ENCODE measurements at places on chromosomes 1 and 21.

GRCh38 chr1:178973652-178974101 lies 52.0 kb upstream of the FAM20B start:
- DNase-seq, result no peak

DNA sequence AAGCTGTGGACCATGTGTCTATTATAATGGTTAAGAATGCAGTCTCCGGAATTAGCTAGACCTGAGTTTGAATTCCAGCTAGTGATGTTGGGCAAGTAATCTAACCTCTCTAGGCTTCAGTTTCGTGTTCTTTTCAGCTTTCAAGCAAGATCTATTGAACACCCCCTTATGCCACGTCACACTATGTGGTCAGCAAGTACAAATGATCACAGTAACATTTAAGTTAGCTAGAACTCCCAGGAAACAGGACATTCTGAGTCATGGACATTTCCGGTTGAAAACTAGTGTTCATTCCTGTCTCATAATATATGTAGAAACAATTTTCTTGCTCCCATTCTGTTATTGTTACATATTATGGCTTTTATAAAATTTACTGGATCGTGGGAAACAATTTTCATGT lies 34.0 kb upstream of the NHLH2 start:
- no peak for DNase-seq

DNA sequence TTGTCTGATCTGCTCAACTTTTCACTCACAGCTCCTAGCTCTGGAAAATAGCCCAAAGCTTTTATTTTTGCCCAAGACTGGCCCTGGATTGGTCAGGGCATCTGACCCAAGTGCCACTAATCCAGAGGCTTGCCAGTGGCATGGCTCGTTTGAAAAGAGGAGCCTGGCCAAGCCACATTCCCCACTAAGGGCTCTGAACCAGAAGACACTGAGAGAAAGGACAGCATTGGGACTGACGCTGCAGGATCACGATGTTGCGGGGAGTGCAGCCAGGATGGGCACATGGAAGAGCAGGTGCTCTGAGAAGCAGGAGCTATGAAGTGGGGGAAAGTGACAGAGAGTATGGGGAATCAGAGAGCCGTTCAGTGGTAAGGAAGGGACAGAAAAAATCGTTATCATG lies 44.9 kb upstream of the TSPAN2 start:
- no peak for DNase-seq

DNA sequence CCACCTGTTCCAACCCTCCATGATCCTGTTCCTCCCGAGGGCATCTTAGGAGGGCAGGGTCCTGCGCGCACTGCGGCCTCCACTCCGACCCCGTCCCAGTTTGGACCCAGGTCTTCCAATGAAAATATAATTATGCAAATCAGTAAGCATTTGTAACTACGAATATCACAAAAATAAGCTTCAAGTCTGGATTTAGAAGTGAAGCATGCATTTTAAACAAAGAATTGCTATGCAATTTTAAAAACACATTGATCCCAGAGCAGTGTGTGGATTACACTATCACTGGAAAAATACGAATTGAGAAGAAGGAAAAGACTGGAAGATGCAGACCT lies 673 bp downstream of the PRMT2 start:
- no peak for DNase-seq

- DNase-seq, result no peak
These were observed 16.4 kb upstream of the CLSTN1 start for GRCh38 chr1:9840176-9840575.

- no peak for DNase-seq
These were observed 282.1 kb downstream of the RPS6KC1 start for GRCh38 chr1:213333121-213333520.

GRCh38 chr1:192766876-192767275 lies 42.0 kb upstream of the RGS2 start:
- DNase-seq, result no peak

- DNase-seq, result no peak
These were observed 83.9 kb downstream of the NOS1AP start for GRCh38 chr1:162153374-162153773.

- no peak for DNase-seq
These were observed 453.8 kb downstream of the NEGR1 start for GRCh38 chr1:71828431-71829012.

GRCh38 chr21:33278721-33279120 lies 12.6 kb downstream of the IL10RB start:
- DNase-seq, result no peak

GRCh38 chr1:21814241-21814918 lies 2.3 kb downstream of the LDLRAD2 start:
- peak; percentile 58 for DNase-seq

DNA sequence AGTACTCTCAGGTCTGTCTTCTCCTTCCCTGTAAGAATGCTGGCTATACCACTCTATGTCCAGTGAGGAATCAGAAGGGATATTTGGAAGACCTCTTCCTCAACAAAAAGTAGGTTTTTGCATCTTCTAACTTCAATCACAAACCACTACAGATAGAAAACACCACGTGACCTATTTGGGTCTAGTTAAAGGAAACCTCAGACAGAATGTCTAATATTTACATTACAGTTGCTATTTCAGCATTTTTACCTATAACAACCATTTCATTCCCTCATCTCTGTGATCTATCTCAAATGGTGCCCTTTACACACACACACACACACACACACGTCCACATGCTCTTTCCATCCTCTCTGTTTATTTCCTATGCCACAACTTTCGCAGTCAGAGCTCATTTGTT lies 7.9 kb upstream of the ADORA3 start:
- DNase-seq, result no peak

DNA sequence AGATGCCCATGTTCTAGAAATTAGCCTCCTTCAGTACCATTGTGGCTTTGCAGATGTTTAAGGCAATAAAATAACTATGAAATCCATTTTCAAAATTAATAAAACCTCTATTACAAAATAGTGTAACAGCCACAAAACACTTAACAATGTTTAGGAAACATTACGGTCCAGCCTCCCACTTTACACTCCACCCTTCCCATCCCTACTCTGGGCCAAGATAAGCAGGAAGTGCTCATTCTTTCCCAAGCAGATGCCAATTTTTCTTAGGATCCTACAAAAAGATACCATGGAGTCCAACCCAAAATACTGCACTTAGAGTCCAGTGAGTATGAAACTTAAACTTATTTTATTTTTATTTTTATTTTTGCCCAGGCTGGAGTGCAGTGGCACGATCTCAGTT lies 150.8 kb downstream of the NR5A2 start:
- DNase-seq, result no peak

DNA sequence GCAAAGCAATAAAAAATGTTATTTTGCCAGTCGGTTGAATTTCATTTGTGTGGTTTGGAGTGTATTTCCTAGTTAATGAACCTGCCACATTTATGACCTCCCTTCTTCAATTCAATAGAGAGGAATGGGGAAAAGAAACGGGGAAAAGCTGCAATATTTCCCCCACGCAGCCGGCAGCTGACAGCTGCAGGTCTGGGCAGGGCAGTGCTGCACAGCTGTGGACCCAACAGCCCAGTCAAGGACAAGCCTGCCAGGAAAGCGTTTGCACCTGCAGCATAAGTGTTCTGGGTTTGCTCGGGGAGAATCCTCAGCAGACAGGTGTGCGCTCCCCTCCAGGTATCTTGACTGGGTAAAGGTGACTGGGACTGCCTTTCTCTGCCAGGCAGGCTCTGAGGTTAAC lies 53.4 kb downstream of the FBXO2 start:
- DNase-seq, result no peak

DNA sequence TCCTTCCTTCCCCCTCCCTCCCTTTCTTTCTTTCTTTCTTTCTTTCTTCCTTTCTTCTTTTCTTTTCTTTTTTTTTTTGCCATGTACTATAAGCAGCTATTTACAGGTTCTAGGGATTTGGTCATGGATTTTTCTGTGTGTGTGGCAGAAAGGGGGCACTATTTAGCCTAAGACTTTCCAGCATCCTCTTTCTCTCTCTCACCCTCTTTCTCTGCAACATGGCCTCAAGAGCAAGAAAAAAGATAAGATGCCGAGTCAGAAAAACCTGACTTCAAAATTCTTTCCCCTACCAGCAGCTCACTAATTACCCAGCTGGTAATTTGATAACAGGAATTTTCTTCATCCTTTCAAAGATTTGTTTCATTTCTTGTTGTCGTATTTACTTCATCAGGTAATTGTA lies 458.3 kb upstream of the ADAMTS5 start:
- DNase-seq, result no peak

GRCh38 chr1:157310401-157310800 lies 172.2 kb upstream of the ETV3 start:
- DNase-seq, result no peak

- DNase-seq, result no peak
These were observed 55.3 kb upstream of the EIF4G3 start for GRCh38 chr1:21232044-21232443.

DNA sequence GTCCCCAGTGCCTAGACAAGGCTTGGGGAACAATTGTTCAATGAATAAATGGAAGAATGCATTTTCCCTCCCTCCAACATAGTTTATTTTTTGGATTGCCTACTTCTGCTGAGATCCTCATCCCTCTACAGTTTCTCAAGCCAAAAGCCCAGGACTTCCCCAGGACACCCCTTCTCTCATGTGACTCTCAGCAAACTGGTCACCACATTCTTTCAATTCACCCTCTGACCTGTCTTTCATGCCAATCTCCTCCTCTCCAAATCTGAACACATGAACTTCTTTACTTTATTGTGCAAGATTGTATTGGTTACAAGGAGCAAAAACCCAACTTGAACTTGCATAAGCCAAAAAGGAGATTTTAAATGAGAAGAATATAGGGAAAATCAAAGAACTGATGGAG lies 103.2 kb upstream of the JUN start:
- no peak for DNase-seq

- no peak for DNase-seq
These were observed 71.6 kb downstream of the CD2 start for GRCh38 chr1:116825720-116826438.

GRCh38 chr1:243260221-243260880 lies 4.5 kb downstream of the SDCCAG8 start:
- no peak for DNase-seq

GRCh38 chr1:23629708-23630290 lies 61.8 kb upstream of the RPL11 start:
- no peak for DNase-seq

GRCh38 chr1:155392898-155393411 lies 72.3 kb downstream of the RUSC1 start:
- DNase-seq, result no peak

- no peak for DNase-seq
These were observed 4.6 kb downstream of the ERG start for GRCh38 chr21:38493549-38494250.

- no peak for DNase-seq
These were observed 55.7 kb downstream of the ADGRL4 start for GRCh38 chr1:78950826-78951225.
